ENCODE measurements at places on chromosomes 6 and 20. TPM values are rescaled to one million over a fixed set of nuclear protein-coding genes. Genes with fewer than 3 reads are reported as not detected.

GNAS-AS1 gene
- total RNA-seq, result under 0.01 TPM

IL17F gene
- total RNA-seq, result not detected

SUMO4 gene
- total RNA-seq, result 1.0 TPM

TRAM2 gene
- total RNA-seq, result 13.5 TPM

RNF146 gene
- total RNA-seq, result 39.7 TPM

FOXC1 gene
- total RNA-seq, result 2.8 TPM

- no peak for DNase-seq
These were observed 22.9 kb downstream of the BCAS4 start for GRCh38 chr20:50817776-50818172.

- DNase-seq, result no peak
These were observed 918 bp upstream of the TRIM38 start for GRCh38 chr6:25961619-25962148.

DNA sequence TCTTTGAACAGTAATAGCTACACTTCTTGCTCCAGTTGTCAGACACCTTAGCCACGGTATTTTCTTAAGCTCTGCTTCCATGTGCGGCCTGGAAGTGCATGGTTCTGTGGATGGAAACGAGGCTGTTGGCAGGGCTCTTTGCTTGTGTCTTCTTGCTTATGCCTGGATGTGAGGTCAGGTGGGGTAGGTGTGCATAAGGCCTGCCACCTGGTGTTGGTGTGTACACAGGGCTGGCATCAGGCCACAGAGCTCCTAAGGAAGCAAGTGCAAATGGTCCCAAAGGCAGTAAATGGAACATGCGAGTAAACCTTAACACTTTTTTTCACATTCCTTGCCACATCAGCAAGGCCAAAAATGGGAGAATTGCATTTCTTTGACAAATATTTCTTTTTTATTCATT, 158.1 kb upstream of the GMDS start:
- DNase-seq, result no peak

- no peak for DNase-seq
These were observed 114.3 kb downstream of the GJA1 start for GRCh38 chr6:121549736-121550135.

DNA sequence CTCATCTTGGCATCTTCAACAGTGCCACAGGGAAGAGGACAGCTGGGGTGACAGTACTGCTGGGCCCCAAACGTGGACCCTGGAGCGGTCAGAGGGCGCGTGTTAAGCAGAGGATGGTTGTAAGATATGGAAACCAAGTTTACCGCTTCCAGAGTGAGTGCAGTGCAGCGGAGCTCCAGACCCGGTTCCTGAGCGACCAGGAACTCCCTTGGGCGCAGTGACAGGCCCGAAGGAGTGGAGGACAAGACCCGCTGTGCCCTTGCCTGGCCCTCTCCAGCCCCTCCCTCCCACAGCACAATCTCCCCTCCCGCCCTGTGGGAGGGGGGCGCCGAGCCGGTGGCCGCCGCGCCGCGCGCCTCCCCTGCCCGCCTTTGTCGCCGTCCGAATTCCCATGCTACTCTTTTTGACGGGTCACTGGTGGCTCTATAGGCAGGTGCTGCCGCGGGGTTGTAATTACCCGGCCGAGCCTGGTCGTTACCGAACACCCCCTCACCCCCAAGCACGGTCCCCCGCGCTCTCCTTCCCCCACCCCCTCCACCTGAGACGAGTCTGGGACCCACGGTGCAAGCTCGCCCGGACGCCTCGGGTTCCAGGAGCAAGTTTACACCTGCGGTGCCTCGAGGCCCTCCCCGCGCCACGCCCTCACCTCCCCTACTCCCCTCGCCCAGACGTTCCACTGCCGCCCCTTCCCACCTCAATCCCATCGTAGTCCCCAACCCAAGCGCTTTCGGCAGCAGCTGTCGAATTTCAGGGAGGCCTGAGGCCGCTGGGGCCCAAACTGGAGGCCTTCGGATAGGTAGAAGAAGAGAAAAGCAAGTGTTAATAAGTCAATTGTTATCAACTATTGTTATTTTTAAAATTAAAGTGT, 3.9 kb downstream of the NR2E1 start:
- DNase-seq, result no peak

GRCh38 chr6:25014791-25015560, 79.2 kb upstream of the RIPOR2 start:
- DNase-seq, result peak; percentile 95

- no peak for DNase-seq
These were observed 20.4 kb downstream of the MAFB start for GRCh38 chr20:40668449-40669228.

All from dermis microvascular lymphatic vessel endothelial cell (primary cell).